ENCODE measurements at places on chromosomes 11 and 22.

GRCh38 chr11:60946601-60947264 lies 5.2 kb downstream of the SLC15A3 start:
- DNase-seq: no peak

- no peak for DNase-seq
Observed at GRCh38 chr22:48507171-48507570, 1320.5 kb downstream of the BRD1 start.

DNA sequence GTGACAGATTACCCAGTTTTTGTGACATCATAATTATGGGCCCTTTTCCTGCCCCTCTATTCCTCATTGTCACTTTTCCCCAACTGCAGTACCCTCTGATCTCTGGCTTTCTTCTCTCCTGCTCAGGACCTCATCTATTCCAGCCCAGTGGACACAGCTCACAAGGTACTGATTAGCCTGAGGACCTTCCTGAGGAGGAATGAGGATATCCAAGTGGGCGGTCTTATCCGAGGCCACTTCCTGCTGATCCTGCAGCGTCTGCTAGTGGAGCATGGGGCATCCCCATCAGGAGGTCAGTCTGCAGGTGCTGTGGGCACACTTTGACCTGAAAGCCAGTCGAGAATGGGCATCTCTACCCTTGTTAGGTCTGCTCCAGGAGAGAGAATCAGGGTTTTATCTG lies 24.5 kb upstream of the CCDC134 start:
- no peak for DNase-seq

- DNase-seq: no peak
Observed at GRCh38 chr11:120704256-120704750, 192.8 kb downstream of the GRIK4 start.

DNA sequence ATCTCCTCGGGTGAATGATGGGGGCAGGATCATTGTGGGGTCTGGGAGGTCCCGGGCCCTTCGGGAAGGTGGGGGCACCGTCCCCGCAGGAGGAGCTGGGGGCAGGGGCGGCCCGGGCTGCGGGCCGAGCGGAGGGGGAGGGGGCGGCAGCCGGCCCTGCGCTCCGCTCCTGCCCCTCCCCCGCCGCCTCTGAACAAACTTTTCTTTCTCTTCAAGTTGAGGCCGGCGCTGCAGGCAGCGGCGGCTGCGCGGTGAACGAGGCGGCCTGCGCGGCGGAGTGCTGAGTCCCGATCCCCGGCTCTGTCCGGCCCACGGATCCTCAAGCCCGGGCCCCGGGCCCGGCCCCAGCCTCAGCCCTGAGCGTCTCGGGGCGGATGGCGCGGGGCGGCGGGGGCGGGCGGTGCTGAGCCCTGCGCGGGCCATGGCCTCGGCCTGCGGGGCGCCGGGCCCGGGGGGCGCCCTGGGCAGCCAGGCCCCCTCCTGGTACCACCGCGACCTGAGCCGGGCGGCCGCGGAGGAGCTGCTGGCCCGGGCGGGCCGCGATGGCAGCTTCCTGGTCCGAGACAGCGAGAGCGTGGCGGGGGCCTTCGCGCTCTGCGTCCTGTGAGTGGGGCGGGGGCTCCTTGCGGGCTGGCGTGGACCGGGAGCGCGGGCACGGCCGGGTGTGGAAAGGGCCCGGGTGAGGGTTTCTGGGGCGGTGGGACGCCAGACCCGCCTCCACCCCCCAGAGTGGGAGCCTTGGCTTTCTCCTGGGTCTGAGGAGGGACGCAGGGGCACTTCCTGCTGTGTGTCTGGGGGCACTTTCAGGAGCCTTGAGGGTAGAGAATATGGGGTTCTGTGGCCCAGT lies at the start of gene INPPL1:
Gene INPPL1 (plus strand): TSS at position 204 of the 847 bp plus-strand sequence. CDS start 218 bp downstream, at position 422.
- no peak for DNase-seq

DNA sequence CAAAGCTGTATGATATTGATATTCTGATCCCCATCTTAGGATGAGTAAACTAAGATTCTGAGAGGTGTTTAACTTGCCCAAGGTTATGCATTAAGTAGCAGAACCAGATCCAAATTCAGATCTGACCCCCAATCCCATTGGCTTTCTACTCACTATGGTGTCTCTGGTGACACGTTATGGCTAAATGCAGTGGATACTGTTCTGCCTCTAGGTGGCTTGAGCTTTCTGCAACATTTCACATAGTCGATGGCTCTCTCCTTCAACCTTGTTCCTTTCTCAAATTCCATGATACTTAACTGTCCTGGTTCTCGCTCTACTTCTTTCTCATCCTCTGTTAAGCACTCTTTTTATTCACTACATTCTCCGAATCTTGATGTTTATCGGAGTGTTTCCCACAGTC lies 9.4 kb downstream of the C11orf97 start:
- no peak for DNase-seq

GRCh38 chr11:115471367-115471766 lies 32.8 kb downstream of the CADM1 start:
- DNase-seq: no peak

DNA sequence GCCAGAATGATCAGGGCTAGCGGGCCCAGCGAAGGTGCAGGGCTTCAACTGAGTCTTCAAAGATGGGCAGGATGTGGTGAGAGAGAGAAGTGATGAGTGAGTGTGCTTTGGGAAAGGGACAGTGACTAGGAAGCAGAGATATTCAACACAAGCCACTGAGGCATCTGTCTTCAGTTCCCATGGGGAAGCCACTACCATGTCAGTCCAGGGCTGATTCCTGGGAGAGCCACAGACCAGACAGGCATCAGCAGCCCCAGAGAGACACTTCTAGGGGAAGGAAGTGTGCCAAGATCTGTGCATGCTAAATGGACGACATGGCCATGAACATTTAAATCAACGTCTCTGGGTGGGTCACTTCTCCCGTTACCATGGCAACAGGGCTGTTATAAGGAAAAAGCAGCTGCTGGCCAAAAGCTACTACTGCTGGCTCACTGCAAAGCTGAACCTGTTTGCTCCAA lies 28.5 kb downstream of the P4HA3 start:
- no peak for DNase-seq

DNA sequence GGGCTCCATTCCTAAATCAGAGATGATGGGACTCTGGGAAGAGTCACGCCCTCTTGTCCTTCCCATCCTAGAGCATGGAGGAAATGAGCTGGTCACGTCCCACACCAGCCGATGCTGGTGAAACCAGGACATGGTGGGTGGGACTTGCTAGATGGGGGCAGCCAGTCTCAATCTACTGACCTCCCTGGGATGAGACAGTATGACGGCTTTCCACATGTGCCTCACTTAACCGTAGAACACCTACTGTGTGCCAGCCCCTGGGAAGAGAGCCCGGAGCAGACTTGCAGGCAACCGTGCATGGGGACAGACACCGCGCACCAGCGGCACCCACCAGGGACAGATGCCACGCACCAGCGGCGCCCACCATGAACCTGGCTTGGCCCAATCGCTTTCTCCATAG lies 3.8 kb downstream of the OSBPL5 start:
- no peak for DNase-seq

GRCh38 chr11:98194611-98195010 lies 826.1 kb upstream of the CNTN5 start:
- no peak for DNase-seq

DNA sequence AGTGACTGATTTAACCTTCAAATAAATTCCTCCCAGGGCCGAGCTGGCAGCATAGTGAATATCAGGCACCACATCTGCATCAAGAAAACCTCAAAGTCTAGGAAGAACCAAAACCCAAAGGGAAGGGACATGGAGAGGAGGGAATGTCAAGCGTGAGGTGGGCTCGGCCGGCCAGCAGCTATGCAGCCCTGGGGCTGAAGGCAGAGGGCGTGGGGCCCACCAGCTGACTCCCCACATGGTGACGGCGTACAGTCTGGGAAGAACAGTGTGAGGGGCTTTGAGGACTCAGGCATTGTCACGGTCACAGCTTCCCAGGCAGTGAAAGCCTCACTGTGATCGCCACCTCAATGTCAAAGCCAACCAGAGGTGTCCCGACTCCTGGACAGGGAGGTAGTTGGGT lies 412.5 kb downstream of the SHANK2 start:
- no peak for DNase-seq

GRCh38 chr11:121300313-121300971 lies 7.9 kb downstream of the SC5D start:
- no peak for DNase-seq

DNA sequence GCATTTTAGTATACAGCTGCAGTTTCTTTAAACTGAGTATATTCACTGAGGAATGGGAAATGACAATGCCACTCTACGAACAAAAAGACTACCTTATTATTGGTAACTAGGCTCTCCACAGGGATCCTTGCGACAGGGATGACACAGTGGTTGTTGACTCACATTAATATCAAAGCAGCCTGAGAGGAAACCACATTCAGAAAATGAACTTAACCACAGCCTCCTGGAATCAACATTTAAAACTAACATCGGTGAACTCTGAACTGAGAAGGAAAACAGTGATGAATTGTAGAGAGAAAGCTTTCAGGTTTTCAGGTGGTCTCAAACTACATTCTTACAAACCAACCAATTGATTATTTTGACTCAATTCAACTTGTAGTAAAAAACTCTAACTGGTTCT lies 90.3 kb upstream of the MTMR2 start:
- DNase-seq: peak; percentile 15

- peak; percentile 74 for DNase-seq
Observed at GRCh38 chr11:108497317-108498045, 703 bp downstream of the POGLUT3 start.

GRCh38 chr11:119323532-119324033 lies 6.7 kb upstream of the MCAM start:
- DNase-seq: peak; percentile 60

GRCh38 chr11:17691550-17691949 lies 27.8 kb upstream of the MYOD1 start:
- no peak for DNase-seq

All from stimulated activated CD4-positive, alpha-beta T cell treated with anti-CD3 and anti-CD28 coated beads, TNF-alpha, amount 100 ng/mL, for 24 hours (primary cell).